COLO829 (cell line): ENCODE measurements at places on chromosomes 5 and 9.

DNA sequence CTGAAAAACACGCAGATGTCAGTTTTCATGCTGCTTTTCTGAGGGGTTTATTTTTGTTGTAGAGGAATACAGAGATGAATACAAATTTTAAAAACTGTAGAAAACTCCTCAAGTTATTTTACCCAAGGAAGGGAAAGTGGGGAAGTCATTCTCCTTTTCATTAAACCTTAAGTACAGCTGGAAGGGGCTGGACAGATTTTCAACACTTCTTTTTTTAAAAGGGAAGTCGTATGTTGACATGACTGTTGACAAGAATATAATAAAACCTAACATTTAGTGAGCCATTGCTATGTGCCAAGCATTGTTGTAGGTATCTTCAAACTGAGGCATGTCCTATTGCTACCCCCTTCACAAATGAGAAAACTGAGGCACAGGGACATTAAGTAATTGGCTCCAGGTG is 235.7 kb upstream of the ELL2 start:
- no peak for DNase-seq

GRCh38 chr5:172886974-172887501 is 53.0 kb downstream of the ERGIC1 start:
- DNase-seq: no peak

DNA sequence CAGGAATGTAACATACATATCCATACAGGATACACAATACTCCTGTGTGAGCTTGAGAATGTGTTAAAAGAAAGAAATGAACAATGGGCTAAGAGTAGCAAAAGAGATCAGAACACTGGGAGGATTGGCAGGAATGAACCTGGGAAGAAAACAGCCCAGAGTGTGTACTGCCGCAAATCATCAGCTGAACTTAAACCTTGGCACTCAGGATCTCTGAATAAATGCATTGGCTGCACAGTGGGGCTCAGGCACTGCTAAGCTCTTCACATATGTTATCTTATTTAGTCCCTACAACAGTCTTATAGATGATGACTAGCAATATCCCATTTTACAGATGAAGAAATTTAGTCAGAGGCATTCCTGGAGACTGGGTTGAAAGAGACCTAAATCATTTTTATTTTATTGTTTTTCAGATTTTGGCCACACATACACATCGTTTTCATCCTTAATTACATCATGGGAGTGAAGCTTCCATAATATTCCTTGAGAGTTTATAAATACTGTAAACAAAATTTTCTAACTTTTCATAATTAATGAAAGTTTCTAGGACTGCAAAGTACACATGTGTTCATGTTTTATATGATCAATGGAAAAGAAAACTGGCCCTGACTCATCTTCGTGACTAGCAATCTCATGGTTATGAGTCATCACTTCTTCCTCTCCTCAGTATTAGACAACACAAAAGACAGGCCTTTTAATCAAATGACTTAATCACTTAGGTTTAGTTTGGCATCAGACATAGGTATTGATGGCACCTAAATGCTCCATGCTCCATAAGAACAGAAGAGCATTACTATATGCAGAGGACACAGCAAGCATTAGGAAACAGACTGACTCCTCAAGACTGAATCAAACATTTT is 59.2 kb downstream of the CDH18 start:
- DNase-seq: peak; percentile 82

DNA sequence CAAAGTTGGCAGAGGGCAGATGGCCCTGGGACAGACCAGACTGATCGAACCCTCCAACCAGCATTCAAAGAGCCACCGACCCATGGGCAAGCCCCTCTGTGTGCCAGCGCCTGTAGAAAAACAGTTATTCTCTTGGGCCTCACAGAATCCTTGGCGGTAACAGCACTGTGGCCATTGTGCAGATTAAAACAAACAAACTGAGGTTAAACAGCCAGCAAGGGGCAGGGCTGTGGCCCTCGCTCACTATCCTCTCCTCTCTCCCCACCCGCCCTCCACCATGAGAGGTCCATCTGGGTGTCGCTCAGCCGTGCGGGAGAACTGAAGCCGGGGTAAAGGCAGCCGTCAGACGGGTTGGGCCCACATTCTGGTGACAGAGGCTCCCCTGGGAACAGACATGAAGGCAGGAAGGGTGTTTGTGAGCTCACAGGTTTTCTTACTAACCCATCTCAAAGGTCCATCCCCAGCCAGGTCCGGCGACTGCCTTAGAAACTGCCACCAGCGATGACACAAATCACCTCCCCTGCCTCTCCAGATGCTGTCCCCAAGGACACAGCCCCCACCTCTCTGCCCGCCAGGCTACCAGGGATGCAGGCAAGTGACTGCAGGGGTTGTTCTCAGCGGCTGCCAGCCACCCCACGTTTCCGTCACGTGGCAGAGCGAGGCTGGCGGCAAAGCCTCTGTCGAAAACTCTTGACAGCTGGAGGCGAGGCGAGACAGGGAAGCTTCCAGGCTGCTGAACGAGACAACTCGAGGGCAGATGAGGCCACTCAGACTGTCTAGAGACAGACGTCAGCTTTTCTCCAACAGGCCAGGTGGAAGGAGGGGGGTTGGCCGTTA is 75.8 kb upstream of the SARDH start:
- DNase-seq: no peak

GRCh38 chr9:129394061-129394885 is 216.2 kb upstream of the IER5L start:
- no peak for DNase-seq

GRCh38 chr5:7978991-7979390 is 110.0 kb downstream of the MTRR start:
- DNase-seq: no peak

GRCh38 chr5:65938256-65938655 is 11.9 kb downstream of the ERBIN start:
- DNase-seq: no peak

GRCh38 chr9:16343249-16344237 is 526.9 kb downstream of the BNC2 start:
- DNase-seq: no peak

GRCh38 chr9:90724112-90724511 is 77.5 kb upstream of the SYK start:
- no peak for DNase-seq

DNA sequence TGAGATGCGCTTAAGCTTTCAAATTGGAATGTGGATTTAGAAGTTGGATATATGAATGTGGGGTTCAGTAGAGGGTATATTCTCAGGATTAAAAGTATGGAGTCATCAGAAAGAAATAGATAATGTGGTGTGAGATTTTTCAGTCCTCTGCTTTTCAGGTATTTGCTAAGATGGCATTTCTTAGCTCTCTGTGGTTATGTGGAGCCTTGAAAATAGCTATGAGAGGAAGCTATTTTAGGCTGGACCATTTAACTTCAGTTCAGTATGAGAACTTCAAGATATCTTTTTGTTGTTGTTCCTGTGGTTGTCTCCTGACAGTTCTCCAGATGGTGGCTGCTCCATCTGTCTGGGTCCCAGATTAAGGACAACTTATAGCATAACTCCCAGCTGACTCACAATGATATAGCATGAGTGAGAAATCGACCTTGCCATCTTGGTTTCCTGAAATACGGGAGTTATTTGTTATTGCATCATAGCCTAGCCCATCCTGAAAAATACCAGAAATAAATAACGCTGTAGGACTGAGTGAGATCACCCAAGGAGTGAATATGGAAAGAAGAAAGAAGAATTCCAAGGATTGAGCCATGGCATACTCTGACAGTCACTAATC is 461.5 kb downstream of the ANXA1 start:
- DNase-seq: no peak

GRCh38 chr5:151002250-151002649 is 18.1 kb upstream of the GPX3 start:
- DNase-seq: peak; percentile 4

GRCh38 chr5:24110004-24110615 is 534.7 kb downstream of the CDH10 start:
- DNase-seq: peak; percentile 10

DNA sequence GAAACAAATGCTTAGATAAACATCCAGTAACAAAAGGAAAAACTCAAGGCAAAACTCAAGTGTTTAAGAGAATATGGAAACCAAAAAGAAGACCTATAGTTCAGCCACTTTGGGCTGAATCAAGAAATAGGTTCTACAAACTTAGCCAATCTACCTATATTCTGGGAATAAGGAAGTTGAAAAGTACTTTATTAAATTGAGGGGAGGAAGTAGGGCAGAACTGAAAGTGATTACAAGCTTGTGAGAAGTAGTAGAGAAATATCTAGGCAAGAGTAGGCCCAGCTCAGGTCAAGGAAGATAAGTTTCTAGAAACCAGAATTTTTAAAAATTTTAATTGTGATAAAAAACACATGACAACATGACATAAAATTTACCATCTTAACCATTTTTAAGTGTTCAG is 384.8 kb upstream of the PCSK5 start:
- DNase-seq: no peak

GRCh38 chr5:155402927-155403640 is 389.5 kb downstream of the KIF4B start:
- DNase-seq: no peak

GRCh38 chr9:76591256-76591950 is 132.4 kb downstream of the GCNT1 start:
- peak; percentile 29 for DNase-seq

- DNase-seq: no peak
Measured at GRCh38 chr5:142680605-142681259, 5.2 kb downstream of the FGF1 start.

DNA sequence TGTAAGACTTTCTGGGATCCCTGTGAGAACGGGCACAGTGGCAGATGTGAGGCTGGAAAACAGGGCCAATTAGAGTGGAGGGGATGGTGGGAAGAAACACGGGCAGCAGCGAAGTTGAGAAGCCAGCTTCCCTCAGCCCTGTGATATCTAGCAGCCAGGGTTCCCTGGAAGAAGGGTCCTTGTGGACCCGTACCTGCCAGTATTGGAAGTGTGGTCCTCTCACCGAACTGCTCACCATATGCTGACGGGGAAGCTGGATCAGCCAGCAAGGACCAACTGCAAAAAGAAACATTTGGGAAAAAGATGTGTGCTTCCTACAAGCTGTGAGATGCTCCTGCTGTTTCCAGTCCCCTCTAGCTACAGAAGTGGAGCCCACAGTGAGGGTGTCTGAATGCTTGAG is 13.6 kb downstream of the CKMT2 start:
- no peak for DNase-seq

- DNase-seq: no peak
Measured at GRCh38 chr5:2010940-2011339, 128.2 kb upstream of the IRX4 start.

- DNase-seq: no peak
Measured at GRCh38 chr9:36336131-36336907, 63.8 kb downstream of the RNF38 start.

DNA sequence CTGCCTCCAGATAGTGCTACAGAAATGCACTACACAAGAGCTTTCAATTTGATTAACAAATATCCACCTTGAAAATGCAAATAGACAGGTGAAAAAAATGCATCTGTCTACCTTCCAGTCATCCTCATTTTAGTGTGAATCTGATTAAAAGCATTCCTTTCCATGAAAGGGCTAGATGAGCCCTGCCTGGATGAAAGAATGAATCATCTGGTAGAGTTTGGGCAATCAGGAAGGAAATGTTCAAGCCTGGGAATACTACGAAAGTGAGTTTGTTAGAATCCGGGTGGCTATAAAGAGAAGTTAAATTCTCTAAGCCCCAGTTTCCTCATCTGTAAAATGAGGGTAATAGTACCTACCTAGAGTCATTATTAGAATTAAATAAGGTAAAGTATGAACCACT is 142.6 kb downstream of the FAM114A2 start:
- no peak for DNase-seq

DNA sequence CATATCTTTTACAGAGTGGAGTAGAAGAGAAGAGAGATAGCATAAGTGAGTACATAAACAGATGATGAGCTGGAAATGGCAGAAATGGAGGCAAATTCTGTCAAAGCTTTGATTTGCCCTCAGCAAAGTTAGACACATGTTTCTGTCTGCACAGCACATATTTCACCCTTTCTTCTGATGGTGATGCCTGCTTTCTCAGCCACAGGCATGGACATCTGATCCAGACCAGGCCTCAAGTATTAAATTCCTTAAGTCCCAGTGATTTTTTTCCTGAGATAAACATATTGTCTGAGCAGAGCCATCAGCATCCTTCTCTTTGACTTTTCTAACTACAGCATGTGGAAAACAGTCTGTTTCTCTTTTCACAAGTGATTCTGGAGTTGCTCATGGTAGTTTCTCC is 409.8 kb downstream of the MAN2A1 start:
- no peak for DNase-seq

GRCh38 chr5:156474251-156474650 is 147.3 kb downstream of the SGCD start:
- no peak for DNase-seq

DNA sequence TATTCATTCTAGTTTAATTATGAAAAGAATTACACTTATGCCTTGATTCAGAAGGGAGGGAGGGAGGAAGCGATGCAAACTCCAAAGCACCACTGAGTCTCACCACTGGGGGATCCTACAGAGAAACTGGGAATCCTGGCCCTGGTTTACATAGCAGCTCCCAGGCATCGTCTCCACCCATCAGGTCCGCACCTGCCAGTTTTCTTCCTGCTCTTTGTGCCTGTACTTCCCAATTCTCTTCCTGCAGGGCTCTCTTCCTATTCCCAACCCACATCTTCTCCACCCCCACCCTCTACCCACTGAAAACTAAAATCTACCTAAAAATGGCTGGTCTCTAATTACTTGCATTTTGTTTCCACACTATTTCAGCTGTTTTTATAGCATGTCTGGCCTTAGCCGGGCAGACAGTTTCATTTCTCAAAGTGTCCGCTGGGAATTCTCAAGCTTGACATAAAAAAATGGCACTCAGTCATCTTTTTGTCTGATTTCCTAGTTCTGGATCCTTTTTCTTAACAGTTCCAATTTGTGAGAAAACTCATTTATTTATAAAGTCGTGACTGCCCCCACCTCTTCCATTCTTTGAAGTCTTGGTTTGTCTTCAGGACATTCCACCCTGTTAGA is 1.6 kb upstream of the TNIP1 start:
- DNase-seq: no peak

DNA sequence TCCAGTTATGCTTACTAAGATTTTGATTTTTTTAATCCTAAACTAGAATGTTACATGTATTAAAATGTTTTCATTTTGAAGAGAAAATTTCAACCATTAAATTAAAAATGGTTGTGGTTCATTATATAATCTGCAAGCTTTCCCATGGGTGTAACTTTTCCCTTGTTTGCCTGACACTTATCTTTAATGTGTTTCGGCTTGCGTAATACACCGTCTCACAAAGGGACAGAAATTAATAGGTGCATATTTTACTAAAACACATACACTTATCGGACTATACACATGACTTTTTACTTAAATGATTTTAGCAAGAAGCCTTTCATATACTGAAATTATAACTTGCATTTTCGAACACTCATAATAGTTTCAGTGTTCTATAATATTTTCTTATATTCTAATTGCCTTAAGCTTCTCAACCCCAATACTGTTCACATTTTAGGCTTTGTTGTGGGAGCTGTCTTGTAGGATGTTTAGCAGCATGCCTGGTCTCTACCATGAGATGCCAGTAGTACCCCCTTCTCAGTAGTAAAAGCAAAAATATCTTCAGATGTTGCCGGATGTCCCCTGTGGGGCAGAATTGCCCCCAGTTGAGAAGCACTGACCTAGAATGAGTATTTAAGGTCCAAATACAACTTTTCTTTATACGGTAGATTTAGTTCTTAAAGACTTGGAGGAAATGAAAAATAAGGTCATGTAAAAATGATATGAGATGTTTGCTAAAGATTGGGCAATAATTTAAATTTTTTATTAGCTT is 28.6 kb downstream of the UGCG start:
- no peak for DNase-seq

GRCh38 chr5:23147625-23148024 is 294.5 kb upstream of the CDH12 start:
- DNase-seq: no peak

GRCh38 chr5:15844253-15844652 is 335.3 kb downstream of the MARCHF11 start:
- no peak for DNase-seq

- DNase-seq: no peak
Measured at GRCh38 chr5:155024015-155024414, 10.5 kb downstream of the KIF4B start.
